ENCODE measurements at places on chromosomes 13 and 19.
A peak's percentile ranks its signal among the peaks of the same experiment; 100 is the strongest.

DNA sequence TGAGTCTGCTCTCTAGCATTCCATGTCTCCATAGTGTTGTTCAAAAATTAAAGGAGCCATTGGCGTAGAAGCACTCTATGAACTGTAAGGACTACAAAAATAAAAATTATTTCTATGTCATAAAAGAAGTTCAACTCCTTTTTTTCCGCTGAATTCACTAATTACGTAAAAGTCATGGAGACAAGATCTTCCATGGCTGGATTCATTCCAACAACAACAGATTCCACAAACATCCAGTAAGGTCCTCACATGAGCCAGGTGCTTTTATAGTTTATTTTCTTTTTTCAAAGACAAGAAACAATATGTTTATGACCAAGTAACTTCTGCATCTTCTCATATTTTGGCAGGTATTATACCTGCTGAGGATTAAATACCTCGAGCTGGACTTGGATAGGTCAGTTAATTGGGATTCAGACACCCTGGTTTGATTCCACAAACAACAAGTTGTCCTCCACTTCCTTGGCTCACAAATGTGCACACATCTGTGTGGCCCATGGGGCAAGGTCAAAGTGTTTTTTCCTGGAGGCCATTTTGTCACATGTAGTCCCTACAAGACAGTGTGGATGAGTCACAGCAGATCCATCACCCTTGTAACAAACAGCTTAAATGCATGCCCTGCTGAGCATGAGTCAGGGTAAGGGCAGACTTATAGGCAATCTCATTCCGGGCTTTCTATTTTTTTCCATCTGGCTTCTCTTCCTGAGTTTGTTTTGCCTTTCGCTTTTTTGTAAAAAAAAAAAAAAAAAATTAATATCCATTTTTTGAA lies 475.6 kb downstream of the COG6 start:
- DNase-seq = peak; percentile 86

DNA sequence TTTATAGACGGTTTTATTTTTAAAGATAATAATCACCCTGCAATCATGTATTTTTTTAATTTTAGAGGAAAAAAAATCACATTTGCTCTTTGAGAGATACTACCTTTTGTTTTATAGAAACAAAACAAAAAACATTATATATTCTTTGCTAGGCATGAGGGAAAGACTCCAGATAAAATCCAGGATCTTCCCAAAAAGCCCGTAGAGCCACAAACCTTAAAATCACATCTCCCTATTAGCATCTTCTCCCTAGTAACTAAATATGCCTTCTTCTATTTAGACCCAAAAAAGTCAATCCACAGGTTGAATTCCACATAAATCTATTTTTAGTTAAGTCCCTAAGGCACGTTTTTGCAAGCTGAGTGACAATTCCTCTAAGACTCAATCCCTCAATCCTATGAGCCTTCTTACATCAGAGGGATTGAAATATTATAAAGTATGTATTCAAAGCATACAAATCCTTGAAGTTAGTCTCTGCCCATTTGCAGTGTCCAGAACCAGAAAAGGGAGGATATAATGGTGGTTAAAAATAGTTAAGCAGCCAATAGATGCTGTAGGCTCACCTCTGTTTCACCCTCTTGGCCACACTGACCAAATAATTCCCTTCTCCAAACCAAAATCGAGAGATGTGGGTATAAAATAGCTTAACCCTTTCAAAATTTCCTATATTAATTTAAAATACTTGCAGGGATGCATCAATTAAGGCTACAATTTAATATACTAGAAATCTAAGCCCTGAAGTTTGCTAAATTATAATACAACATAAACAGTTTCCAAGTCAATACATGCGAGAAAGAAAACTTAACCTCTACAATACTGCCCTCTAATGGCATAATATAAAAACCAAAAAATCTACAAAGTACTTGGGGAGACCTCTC lies 64.0 kb downstream of the SERP2 start:
- peak; percentile 56 for DNase-seq

DNA sequence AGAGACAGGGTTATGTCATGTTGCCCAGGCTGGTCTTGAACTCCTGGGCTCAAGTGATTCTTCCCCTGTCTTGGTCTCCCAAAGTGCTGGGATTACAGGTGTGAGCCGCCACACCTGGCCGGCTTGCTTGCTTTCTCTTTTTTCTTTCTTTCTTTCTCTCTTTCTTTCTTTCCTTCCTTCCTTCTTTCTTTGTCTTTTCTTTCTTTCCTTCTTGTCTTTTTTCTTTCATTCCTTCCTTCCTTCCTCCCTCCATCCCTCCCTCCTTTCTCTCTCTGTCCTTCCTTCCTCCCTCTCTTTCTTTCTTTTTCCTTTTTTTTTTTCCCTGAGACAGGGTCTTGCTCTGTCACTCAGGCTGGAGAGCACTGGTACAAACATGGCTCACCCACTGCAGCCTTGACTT lies 6.8 kb upstream of the BTBD2 start:
- no peak for DNase-seq

- DNase-seq = peak; percentile 44
Measured at GRCh38 chr19:3606690-3607289, at the start of gene TBXA2R. Gene TBXA2R, minus strand, starts transcription at chr19:3606875. Its CDS starts 6,241 bp downstream, at chr19:3600634.

GRCh38 chr13:102726430-102726829 lies 31.6 kb upstream of the METTL21C start:
- DNase-seq = peak; percentile 51

- DNase-seq = no peak
Measured at GRCh38 chr13:48653472-48653939, at the start of gene CYSLTR2. Gene CYSLTR2, plus strand, starts transcription at chr13:48653929. Its CDS starts 52,889 bp downstream, at chr13:48706818.

DNA sequence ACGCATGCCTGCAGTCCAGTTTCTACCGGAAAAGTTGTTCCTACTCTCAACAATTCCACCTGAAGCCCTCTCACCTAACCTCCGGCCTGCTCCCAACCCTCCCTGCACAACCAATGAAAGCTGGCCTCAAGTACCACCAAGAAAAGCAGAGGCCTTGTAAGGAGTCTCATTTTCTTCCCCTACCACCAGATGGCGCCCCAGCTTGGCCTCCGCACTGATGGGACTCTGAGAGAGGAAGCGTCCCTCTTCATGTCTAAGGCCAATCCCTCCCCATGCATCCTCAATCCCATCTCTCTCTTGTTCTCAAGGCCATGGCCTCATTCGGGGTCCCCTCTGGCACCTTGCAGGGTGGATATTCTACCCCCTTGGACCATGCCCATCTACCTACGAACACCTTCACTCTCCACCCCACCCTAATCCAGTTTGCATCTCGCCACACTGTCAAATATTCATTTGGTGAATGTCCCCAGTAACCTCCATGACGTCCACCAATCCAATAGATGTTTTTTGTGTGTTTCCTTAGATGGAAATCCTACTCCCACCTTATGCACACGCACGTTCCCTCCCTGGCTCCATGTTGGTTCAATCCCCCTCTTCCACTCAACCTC lies 412.8 kb downstream of the ZNF536 start:
- DNase-seq = peak; percentile 23

DNA sequence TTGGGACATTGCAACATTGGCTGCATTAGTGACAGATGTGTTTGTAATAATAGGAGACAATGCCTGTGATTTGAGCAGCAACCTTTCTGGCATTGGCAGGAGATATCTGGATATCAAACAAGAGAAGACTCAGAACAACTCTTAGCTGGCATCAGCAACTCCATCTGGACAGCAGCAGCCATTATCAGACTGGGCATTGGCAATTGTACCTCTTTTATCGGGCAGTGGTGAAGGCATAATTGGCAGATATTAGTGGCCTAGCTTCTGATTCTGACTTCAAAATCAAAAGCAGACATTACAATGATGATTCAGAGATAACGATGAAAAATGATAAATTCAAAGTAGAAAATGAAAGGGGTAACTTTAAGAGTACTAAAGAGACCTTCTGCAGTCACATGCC lies 1193.7 kb downstream of the EFNB2 start:
- no peak for DNase-seq

DNA sequence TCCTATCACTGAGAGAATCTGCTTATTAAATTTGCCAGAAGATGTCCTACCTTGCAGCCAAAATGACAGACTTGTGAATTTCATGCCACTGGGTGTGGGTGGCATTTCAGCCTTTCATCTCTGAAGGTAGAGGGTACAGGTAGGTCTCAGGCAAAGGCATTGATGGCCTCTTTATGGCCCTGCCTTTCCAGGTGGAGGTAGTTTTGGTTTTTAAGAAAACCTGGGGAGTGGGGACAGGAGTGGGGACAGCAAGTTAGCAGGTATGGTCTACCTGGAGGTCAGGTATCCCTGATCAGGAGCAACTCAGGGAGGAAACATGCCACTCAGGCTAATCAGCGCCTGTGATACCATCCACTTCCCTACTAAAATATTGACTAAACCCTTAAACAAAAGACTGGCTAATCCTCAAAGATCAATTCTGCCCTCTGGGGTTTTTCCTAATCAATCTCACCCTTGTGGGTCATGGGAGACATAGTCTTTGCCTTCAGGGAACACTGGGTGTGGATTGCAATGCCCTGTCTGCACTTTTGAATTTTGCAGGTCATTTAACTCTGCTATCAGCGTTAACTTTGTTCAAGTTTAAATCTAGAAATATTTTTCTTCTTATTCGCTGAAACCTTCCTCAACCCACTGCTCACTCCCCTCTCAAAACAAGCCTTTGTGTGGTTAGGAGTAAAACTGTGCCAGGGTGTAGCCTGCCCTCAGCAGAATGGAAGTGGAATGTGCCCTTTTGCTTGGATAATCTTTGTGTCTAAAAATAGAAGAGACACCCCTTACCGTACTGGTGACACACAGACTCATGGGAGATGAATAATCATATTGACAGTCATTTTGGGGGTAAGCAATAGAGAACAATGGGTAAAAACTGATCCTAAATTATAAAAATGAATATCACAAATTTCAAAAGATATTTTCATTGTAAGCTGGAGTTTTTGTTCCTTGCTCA lies 233.7 kb downstream of the COG6 start:
- no peak for DNase-seq

GRCh38 chr13:106623799-106624460 lies 56.0 kb upstream of the ARGLU1 start:
- DNase-seq = no peak

DNA sequence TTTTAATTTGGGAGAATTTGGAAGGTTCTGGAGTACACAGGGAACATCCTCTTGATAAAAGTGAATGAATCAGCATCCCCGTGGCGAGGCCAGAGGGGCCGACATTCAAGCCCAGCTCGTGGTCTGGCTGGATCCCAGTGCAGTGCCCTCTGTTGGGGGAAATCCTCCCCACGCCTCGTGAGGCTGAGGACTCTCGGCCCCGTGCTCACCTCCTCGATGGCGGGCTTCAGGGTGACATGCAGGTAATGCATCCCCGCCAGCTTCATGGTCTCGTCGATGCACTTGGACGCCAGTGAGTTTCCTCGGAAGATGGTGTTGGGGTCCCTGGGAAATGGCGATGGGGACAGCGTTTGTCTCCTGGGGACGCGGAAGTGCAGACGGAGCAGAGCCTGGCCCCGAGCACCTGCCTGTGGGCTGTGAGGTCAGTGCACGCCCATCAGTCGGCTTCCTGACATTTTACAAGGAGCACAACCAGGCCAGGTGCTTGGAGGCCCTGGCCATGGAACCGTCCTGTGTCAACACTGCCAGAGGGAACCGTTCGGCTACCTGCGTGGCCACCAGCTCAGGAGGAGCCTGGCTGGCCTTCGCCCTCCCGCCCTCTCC lies 43.3 kb upstream of the C13orf46 start:
- DNase-seq = no peak

GRCh38 chr19:17671906-17672305 lies 16.2 kb downstream of the UNC13A start:
- DNase-seq = peak; percentile 54

DNA sequence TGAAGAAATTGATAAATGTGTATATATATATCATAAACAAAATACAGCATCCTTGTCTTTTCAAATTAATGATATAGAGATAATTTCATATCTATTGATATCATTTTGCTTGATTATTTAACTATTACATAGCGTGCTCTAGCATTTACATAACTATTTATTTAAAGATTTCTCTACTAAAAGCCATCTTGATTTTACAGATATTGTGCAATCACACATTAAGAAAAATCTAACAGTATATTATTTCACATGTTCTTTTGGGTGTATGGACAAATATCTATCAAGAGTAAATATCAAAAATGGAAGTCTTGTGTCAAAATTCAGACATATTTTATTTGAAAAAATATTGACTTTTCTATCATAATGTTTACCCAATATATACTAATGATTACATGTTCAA lies 966.8 kb downstream of the SLITRK5 start:
- no peak for DNase-seq

- peak; percentile 19 for DNase-seq
Measured at GRCh38 chr13:31965361-31966066, 66.1 kb upstream of the FRY start.

- no peak for DNase-seq
Measured at GRCh38 chr13:94784066-94784465, 71.7 kb upstream of the SOX21 start.

GRCh38 chr13:50686551-50686950 lies 156.9 kb downstream of the DLEU7 start:
- DNase-seq = no peak

DNA sequence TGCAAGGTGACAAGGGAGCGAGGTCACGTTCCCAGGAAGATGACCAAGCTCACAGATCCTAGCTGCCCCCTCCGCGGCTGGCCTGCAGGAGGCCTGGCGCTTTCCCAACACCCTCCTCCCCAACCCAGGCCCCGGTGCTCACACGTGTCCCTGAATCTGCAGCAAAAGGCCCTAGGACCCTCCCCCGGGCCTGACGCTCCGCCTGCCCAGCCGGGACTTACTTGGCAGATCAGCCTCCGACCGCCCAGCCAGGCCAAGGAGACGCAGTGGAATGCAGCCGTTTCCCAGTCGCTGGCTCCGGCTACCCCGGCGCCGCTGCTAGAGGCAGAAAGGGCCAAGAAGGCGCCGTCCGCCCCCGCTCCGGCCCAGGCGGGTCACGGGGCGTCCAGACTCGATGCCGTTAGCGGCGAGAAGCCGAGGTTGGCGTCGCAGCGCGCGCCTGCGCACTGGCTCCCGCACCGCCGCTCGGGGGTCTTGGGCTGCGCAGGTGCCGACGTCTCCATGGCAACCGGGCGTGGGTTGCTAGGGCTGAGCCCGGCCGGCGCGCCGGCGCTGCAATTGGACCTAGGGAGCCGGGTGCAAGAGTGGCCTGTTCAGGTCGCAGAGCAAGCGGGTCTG lies at the start of gene PNMA8A:
Gene PNMA8A, minus strand, starts transcription at position 448 of the 618 bp plus-strand sequence. CDS start 528 bp downstream, outside the sequence.
- no peak for DNase-seq

Measured in epithelial cell of esophagus (primary cell).